HFF-Myc (cell line): ENCODE measurements at places on chromosomes 1 and 21.

GRCh38 chr1:165988817-165989216 is 161.4 kb downstream of the UCK2 start:
- no peak for DNase-seq

DNA sequence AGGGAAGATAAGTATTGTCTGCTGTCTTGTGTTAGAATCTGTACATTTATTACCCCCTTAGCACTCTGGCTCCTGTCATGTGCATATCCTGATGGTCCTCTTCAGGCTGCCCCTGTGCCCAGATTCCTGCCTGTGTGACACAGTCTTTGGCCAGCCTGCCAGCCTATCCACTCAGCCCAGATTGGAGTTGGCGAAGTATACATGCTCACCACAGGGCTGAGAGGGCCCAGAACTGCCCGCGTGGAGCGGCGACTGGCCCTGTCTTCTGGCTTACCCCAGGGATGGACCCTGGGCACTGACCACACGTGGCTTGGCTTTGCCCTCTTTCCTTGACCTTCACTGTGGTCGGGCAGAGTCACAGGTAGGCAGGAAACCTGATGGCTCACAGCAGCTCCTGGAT is 11.4 kb downstream of the RNF220 start:
- DNase-seq = no peak

DNA sequence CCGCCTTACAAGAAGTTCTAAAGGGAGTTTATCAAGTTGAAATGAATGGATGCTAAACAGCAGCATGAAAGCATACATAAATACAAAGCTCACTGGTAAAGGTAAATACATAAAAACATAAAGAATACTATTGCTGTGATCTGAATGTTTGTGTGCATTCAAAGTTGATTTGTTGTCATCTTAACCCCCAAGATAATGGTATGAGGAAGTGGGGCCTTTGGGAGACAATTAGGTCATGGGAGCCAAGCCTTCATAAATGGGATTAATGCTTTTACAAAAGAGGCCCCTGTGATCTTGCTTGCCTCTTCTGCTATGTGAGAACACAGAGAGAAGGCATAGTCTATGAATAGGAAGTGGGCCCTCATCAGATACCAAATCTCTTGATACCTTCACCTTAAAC is 209.0 kb upstream of the SAMSN1 start:
- DNase-seq = no peak

DNA sequence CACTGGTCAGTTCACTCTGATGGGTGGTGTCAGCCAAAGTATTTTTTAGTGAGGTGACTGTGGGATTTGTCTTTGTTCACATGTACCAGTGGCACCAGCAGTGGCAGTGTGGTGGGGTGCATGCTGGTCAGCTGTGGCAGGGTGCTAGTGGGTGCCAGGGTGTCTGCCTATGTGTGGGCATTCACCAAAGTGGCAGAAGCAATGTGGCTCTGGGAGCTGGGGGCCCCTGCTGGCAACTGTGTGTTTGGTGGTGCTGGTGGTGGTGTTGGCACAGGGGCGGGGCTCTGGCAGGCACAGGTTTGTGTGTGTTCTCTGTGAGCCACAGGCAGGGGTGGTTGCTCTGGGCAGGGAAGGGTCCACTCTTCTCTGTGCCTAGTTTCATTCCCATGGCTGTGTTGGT is 161.5 kb downstream of the CENPF start:
- DNase-seq = no peak

GRCh38 chr1:172408958-172409357 is 11.5 kb upstream of the C1orf105 start:
- no peak for DNase-seq

- no peak for DNase-seq
Observed at GRCh38 chr21:46550116-46550941, 54.6 kb downstream of the S100B start.

GRCh38 chr1:113945329-113945728 is 16.2 kb downstream of the HIPK1 start:
- DNase-seq = no peak

- DNase-seq = no peak
Observed at GRCh38 chr21:35142036-35142815, 93.1 kb upstream of the RUNX1 start.

GRCh38 chr1:26686795-26687194 is 9.0 kb upstream of the ARID1A start:
- DNase-seq = no peak

GRCh38 chr1:113811156-113811887 is 954 bp downstream of the RSBN1 start:
- DNase-seq = no peak

DNA sequence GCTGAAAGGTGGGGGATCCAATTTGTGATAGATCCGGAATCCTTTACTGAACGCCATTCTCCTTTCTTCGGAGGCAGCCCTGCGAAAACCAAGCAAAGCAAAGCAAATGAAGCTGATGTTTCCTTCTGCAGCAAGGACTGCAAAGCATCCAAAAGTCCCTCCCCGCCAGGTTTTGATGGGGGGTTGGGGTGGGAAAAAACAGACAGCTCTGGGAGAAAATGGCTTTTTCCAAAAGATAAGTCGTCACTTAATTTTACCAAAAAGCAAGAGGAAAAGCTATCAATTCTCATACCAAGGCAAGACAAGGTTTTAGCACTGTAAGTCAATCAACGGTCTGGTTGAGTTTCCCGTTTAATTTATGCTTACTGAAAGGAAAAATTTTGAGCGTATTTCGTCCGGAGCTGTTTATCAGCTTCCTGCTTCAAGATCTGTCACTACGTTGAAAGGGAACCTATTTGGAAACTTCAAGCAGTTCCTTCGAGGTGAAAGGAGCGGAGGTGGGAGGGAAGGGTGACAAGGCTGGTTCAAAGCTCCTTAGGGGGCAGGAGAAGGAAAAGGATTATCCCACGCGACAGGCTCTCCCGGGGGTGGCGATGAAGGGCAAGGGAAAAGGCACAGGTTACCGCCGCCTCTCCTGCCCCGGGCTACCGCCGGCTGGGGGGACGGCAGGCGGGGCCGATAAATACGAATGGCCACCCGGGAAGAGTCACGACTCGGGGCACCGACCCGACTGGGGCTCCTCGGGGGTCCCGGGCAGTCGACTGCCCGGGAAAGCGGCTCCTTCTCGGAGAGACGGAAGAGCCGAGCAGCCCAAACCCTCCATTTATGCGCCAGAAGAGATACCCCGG is 750 bp downstream of the SYNJ1 start:
- no peak for DNase-seq

GRCh38 chr1:59136541-59137275 is 160.2 kb upstream of the FGGY start:
- no peak for DNase-seq

- DNase-seq = no peak
Observed at GRCh38 chr1:33898406-33898805, 34.5 kb downstream of the HMGB4 start.

GRCh38 chr1:53545663-53546408 is 86.6 kb downstream of the DMRTB1 start:
- no peak for DNase-seq

GRCh38 chr1:94271373-94271772 is 34.0 kb upstream of the ARHGAP29 start:
- DNase-seq = no peak

GRCh38 chr21:45598109-45598508 is 45.4 kb upstream of the PCBP3 start:
- DNase-seq = no peak

- DNase-seq = no peak
Observed at GRCh38 chr1:87683196-87683956, 354.7 kb downstream of the LMO4 start.

GRCh38 chr1:115251856-115252255 is 86.2 kb downstream of the NGF start:
- peak; percentile 96 for DNase-seq
